ENCODE measurements at places on chromosomes 2 and 18.

- DNase-seq: no peak
Observed at GRCh38 chr2:197322724-197323720, 12.4 kb upstream of the ANKRD44 start.

- DNase-seq: no peak
Observed at GRCh38 chr18:48459465-48459864, 50.3 kb upstream of the ZBTB7C start.

DNA sequence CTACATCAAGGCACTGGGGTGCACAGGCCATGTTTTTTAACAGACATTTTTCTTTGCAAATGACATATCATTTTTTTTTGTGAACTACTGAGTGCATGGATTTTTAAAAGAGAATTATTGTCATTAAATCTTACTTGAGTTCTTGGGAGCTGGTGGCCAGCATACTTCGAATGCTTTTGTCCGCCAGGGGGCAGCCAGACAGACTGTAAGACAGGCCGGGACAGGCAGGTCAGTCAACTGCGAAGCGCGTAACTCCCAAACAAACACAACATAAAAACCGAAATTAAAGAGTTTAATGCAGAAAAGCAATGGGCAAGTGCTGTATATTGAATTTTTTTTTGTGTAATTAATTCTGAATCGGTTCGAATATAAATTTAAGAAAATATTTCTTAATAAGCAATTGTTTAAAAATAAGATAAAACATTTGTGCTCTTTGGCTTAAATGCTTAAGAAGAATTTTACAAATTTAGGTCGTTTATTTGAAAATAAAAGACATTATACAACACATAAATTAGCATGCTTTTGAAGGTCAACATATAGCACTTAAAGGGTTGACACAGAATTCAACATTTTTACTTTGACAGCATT is 142.2 kb upstream of the PXDN start:
- DNase-seq: no peak

GRCh38 chr2:106044021-106044420 is 150.1 kb downstream of the UXS1 start:
- DNase-seq: no peak

DNA sequence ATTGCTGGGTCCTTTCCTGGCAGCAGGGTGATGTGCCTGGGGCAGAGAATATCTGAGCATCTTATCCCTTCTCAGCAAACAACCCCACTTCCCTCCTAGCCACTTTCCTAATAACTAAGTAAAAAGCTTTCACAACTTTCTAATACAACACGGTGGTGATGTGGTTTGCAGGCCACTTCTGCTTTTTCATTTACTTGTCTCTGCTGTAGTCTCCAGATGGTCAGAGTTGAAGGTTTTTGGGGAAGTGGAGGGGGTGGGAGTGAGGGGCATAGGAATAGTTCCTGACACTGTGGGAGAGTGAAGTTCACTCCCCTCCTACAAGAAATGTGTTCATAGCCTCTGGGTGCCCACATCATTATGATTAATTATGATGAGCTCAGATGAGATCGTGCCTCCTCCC is 11.6 kb downstream of the OXER1 start:
- no peak for DNase-seq

- no peak for DNase-seq
Observed at GRCh38 chr2:122186761-122187222, 431.3 kb downstream of the TSN start.

DNA sequence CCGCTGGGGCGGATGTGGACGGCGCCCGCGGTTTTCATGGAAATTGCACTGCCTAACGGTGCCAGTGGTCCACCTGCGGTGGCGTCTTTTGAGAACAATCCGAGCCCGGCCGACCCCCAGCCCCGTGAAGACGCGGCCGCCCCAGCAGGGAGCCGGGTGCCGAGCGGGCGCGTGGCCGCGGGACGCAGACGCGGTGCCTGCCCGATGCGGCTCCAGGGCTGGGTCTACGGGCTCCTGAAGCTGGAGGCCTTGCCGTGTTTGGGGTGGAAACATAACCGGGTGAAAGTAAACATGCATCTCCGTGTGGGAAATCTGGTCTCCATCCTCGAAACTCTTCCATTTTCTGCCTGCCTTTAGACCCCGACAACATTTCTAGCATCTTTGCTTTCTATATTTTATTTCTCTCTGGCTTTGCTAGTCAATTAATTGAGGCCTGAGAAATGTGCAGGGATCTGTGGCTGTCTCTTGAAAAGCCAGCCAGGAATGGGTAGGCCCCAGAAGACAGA is 572 bp downstream of the INPP4A start:
- DNase-seq: no peak

GRCh38 chr18:12432881-12433280 is 25.2 kb downstream of the PRELID3A start:
- DNase-seq: no peak

DNA sequence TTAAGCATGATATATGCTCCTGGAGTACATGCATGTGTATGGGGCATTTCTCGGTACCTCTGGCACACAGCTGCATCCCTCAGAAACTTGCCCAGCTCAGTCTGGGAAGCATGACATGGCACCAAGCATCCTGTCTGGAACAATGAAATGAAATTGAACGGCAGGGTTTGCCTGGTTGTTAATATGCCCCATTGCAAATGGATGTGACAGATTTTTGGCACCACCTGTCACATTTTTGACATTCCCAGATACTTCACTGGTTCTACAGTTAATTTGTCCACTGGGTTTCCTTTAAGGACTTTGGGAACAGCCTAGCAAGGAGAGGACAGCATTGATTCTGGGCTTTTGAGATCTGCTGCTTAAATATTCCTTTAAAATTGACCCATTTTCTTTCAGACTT is 305.8 kb downstream of the TSN start:
- DNase-seq: no peak

- no peak for DNase-seq
Observed at GRCh38 chr2:223545830-223546229, 56.3 kb downstream of the SCG2 start.

GRCh38 chr18:8424917-8425725 is 184.1 kb upstream of the RAB12 start:
- no peak for DNase-seq

- peak; percentile 70 for DNase-seq
Observed at GRCh38 chr2:241315879-241316631, at the start of gene SEPTIN2. Gene SEPTIN2 (plus strand): TSS chr2:241315925. CDS start chr2:241324233, 8,308 bp downstream.

GRCh38 chr2:81148323-81148722 is 843.8 kb upstream of the LRRTM1 start:
- no peak for DNase-seq

Data from activated gamma-delta T cell treated with anti-CD3 and anti-CD28 coated beads, Interleukin-2, amount 50 U/mL, for 16 hours (primary cell).